ENCODE measurements at places on chromosomes 2 and 18. TPM values are rescaled to one million over a fixed set of nuclear protein-coding genes. Genes with fewer than 3 reads are reported as not detected.

DNA sequence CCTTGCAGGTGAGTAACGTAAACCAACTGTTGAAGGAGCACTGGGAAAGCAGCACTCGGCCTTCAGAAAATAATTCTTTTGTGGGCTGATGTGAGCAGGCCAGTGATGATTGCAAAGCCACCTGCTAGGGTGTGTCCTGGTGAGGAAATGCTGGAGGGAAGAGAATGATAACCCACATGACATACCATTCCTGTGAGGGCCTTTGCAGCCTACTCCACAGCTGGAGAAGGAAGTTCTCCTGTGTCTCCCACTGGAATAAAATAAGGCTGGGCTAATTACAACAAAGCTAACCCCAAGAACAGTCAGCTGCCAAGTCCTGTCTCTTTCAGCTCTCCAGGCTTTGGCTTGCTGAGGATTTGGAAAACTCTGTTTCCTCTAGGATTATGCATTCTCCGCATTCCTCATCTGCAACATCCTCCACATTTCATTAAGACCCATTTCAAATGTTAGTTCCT lies 16.7 kb upstream of the DSG1 start:
- DNase-seq: peak; percentile 50

DNA sequence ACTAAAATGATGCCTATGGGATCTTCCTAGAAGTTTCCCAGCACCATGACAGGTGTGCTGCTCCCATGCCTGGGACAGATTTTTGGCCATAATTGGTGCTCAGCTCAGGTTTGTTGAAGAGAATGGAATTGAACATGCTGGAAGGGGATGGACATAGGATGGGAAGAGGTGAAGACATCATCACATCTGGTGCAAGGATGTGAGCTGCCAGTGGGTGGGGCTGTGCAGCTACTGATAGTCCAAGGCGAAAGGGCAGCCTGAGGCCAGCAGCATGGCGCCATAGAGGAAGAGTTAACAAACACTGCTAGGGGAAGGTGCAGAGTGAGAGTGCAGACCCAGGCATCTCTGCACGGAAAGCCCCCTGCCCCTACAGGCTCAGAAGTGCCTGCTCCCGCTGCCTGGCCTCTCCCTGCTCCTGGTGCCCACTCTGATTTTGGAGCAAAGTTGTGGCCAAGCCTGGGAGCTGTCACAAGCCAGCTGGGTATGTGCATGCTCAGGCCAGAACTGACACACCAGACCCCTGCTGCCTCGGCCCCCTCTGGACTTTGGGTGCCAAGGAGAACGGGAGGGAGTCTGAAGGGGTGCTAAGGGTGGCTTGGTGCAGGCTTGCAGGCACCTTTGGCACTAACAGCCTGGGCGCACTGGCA lies 178.6 kb downstream of the ZBTB7C start:
- peak; percentile 15 for DNase-seq

- DNase-seq: no peak
Measured at GRCh38 chr2:60366135-60366712, 187.2 kb downstream of the BCL11A start.

DNA sequence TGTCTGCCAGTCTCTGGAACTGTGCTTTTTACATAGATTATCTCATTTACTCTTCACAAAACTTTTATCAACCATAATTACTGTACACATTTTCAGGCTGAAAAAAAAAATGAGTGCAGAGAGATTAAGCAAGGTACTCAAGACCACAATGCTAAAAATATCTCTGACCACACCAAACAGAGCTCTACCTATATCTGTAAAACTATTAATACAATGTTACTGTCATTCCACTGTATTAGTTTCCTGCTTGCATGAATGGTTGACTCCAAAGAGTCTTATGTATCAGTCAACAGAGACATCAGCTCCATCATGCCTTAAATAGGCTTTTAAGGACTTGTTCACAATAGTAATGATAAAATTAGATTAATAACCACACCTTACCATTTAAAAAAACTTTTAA lies 134.7 kb upstream of the CCDC150 start:
- no peak for DNase-seq

Gene POTEJ
- not detected for total RNA-seq

Gene ABCG5
- total RNA-seq: not detected

Gene NGEF
- total RNA-seq: 0.16 TPM

DNA sequence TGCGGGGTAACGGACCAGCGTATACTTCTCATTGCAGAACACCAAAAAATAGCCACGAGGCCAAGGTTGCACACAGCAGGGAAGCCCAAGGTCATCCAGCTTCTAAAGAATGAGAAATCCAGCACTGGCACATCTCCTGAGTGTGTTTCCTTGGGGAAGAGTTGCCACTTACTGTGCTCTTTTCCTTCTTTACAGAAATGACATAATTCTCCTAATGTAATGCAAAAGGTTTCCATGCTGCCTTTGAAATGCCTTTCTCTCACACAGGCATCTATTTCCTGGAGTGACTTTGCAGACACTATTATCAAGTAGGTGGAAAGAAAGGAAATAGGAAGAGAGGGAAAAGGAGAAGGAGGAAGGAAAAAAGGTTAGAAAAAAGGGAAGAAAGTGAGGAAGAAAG lies 862.1 kb upstream of the CELF4 start:
- DNase-seq: no peak

GRCh38 chr2:149360106-149360505 lies 29.7 kb downstream of the LYPD6 start:
- DNase-seq: peak; percentile 14

GRCh38 chr2:186560254-186560653 lies 29.6 kb upstream of the ITGAV start:
- no peak for DNase-seq

Gene CFAP53
- total RNA-seq: 0.46 TPM

DNA sequence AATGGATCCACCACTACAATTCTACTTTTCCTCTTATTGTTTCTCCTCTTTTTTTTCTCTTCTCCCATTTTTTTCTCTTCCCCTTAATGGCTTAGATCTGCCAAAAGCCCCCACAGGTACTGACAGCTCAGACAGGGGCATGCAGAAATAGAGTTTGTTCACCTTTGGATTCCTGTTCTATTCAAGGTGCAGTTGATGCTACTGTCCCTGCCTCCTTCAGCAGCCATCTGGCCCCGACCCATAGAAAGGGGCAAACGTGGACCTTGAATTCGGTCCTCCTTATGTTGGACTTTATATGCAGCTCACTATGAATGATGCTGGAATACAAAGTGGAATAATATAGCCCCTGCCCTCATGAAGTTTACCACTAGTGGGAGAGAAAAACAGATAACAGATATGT lies 27.7 kb upstream of the ALK start:
- no peak for DNase-seq

Gene TRIM43B
- 0.91 TPM for total RNA-seq

GRCh38 chr2:86298411-86299390 lies 38.7 kb downstream of the REEP1 start:
- DNase-seq: no peak

- DNase-seq: no peak
Measured at GRCh38 chr2:151315381-151315903, 26.0 kb upstream of the NMI start.

DNA sequence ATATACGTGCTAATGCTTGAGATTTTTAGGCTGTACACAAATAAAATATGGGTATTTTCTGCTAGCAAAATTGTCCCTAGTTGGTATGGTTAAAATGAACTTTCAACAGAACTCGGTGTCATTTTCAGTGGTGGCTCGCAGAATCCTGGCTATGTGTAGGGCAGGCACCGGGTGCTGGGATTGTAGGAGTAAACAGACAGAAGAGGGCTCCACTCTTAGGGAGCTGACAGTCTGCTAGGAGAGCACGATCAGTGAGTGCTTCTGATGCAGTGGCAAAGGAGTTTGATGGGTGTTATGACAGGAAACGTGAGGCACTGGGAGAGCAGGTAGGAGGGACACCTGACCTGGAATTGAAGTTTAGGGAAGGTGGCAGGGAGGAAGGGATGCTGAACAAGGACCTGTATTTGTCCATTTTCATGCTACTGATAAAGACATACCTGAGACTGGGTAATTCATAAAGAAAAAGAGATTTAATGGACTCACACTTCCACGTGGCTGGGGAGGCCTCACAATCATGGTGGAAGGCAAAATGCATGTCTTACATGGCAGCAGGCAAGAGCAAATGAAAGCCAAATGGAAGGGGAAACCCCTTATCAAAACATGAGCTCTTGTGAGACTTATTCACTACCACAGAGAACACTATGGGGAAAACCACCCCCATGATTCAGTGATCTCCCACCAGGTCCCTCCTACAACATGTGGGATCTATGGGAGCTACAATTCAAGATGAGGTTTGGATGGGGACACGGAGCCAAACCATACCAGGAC lies 105.4 kb upstream of the LCLAT1 start:
- no peak for DNase-seq

- no peak for DNase-seq
Measured at GRCh38 chr2:175441181-175441761, 259.8 kb upstream of the ATP5MC3 start.

- DNase-seq: no peak
Measured at GRCh38 chr2:200618590-200619021, 32.8 kb downstream of the AOX1 start.

GRCh38 chr18:650428-650858 lies 7.0 kb upstream of the TYMS start:
- DNase-seq: no peak

DNA sequence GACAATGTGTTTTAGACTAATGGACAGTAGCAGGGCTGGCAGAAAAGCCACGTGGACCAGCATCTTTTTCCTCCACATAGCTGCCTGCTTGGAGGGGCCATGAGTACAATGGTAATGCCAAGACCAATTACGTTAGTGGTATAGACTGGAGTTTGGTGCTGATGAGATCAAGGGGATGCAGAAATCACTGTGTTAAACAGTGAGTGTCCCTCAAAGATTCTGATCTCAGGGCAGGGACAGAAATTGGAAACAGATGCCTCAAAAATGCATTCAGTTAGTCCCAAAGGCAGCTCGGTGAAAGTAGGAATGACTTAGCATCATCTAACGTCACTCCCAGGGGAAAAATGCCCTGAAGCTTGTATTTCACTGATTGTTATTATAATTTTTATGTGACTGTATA lies 72.4 kb downstream of the SLC16A14 start:
- DNase-seq: no peak

GRCh38 chr18:63143330-63143771 lies 176.2 kb downstream of the BCL2 start:
- no peak for DNase-seq

DNA sequence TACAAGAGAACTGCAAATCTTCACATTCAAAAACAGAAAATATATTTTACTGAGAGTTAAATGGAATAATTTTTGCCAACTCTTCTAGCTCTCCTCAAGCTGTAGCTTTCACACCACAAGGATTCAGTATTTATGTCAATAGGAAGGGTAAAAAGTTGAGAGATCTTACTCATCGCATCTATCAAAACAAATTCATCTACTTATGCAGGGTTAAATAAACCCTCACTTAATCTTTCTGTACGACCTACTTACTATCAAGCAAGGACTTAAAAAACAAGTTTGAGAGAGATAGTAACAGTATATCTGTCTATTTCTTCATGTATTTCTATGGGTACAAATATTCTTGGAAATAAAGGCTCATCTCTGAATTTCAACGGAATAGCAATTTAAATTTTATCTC lies 35.5 kb downstream of the SIGLEC15 start:
- DNase-seq: peak; percentile 21

DNA sequence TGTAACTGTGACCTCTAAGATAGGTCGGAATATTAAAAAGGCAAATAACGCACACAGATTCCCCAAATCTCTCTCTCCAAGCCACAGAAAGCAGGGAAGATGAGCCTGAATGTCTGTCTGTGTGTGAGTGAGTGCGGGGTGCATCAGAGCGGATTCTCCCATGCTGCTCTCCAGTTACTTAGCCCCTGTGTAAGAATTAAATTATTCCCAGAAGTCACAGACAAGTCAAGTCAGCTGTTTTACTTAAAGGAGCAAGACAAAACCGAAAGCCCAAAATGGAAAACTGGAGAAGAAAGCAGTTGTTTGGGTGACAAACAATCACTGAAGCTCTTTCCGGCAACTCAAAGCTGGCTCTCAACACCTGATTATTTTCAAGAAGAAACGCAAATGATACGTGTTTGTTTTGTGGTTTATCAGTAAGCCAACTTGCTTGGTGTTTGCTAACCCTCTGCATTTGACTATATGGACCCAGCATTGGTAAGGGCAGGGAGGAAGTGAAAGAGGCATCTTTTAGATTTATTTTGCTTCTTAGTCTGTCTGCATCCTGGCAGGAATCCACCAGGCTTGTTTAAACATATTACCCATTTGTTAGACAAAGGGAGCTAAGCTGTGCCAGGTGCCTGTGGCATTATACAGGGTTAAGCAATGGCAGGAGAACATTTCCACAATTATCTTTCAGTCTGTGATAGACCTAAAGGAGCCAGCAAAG lies 121.5 kb upstream of the CREB1 start:
- no peak for DNase-seq

Gene OTX1
- total RNA-seq: not detected

- DNase-seq: no peak
Measured at GRCh38 chr2:31979956-31980355, 30.9 kb downstream of the MEMO1 start.

GRCh38 chr2:230097424-230097823 lies 28.7 kb upstream of the SLC16A14 start:
- no peak for DNase-seq

DNA sequence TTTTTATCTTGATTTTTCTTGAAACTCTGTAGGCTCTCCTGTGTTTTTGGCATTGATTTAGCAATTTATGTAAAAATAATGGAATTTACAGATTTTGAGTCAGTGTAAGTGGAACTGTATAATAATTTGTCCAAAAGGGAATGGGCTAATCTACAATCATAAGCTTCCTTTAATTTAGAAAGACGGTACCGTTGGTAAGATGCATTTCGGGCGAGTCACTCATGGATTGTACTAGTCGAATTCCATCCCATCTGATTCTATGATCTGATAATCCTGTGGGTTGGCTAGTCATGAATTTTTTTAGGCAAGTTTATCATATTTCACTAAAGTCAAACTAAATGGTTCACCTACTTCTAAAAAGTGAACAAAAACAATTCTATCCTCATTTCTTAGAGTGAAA lies 133.4 kb downstream of the ZNF407 start:
- DNase-seq: peak; percentile 81

DNA sequence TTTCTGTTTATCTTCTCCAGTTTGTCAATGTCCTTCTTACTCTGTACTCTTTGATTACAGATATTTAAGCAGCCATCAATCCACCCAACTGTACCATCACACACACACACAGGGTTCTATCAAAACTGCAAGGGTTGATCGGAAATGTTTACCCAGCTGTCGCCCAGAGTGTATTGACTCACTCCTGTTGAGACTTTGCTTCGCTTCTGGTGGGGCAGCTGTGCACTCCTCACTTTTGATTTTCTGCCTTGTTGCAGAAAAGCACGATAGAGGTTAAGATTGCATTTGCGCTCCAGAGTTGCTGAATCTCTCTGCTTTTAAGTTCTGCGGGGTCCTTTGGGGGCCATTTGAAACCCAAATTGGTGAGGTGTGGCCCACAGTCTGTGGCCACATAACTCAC lies 216.2 kb downstream of the SETBP1 start:
- no peak for DNase-seq

Gene MC5R
- 0.26 TPM for total RNA-seq

Gene FAM124B
- not detected for total RNA-seq

Gene AAMP
- 78.8 TPM for total RNA-seq

GRCh38 chr18:46711444-46711863 lies 45.4 kb downstream of the ST8SIA5 start:
- no peak for DNase-seq

GRCh38 chr18:3061581-3062312 lies 48.8 kb upstream of the LPIN2 start:
- DNase-seq: no peak

All from astrocyte (in vitro differentiated cells and primary cell).